T-helper 17 cell (primary cell): ENCODE measurements at places on chromosomes 5 and 9.

DNA sequence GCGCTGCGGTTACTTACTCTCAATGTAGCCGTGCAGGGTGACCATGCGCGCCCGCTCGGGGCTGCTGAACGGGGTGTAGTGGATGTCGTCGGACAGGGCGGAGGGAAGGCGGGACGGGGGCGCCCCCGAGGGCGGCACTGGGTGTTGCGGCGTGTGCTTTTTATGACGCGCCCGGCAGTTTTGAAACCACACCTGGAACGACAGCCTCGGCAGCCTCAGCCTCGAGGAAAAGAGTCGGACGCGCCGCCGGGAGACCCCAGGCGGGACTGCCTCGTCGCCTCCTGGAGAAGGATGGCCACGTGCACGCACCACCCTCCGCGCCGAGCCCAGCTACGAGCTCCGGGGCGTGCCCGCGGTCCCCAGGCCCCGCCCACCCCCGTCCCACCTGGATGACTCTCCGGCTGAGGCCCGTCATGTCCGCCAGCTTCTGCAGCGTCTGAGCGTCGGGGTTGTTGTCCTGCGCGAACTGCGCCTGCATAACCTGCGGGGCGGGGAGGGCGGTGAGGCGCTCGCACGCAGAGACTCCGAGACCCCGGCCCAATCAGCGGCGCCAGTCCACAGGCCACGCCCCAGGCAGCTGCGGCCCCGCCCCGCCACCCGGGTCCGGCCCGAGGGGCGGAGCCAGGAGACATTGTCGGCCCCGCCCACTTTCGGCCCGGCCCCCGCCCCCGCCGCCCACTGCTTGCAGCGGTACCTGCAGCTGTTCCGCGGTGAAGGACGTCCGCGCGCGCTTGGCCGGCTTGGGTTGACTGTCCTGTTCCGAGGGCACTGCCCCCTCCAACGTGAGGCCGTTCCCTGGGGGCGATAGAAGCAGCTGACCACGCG lies 15.0 kb downstream of the LHX6 start:
- peaks cover 24% of the 10 kb centered on the region for H3K4me1 ChIP-seq
- H3K4me3 ChIP-seq, result peak overlapping the region; percentile 81
- peaks cover 8% of the 10 kb centered on the region for H3K36me3 ChIP-seq
- no peak overlapping the region for H3K27ac ChIP-seq
- peaks cover 88% of the 10 kb centered on the region for H3K27me3 ChIP-seq

DNA sequence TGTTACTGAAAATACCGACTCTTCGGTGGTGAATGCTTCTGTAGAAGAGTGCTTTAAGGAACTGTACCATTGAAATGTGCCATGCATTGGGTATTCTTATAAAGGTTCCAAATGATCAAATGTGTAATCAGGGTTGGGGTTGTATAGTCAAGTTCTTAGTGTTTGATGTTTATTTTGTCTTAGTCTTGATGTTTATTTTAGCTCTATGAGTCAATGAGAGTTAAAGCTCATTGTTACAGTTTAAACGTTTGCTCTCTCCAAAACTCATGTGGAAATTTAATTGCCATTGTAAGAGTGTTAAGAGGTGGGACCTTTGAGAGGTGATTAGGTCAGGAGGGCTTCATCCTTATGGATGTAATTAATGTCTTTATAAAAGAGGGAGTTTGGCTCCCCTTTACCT lies 153.0 kb downstream of the FER start:
- no peaks in the 10 kb centered on the region for H3K4me1 ChIP-seq
- no peaks in the 10 kb centered on the region for H3K36me3 ChIP-seq
- H3K4me3 ChIP-seq, result no peak overlapping the region
- H3K27me3 ChIP-seq, result no peaks in the 10 kb centered on the region
- no peak overlapping the region for H3K27ac ChIP-seq

- peaks cover 43% of the 10 kb centered on the region for H3K27me3 ChIP-seq
- no peak for DNase-seq
- no peaks in the 10 kb centered on the region for H3K4me1 ChIP-seq
- no peak overlapping the region for H3K27ac ChIP-seq
- no peaks in the 10 kb centered on the region for H3K36me3 ChIP-seq
Observed at GRCh38 chr5:168992687-168993086, 308.3 kb downstream of the SLIT3 start.

- peaks cover 2% of the 10 kb centered on the region for H3K36me3 ChIP-seq
- H3K4me3 ChIP-seq, result no peak overlapping the region
- peaks cover 3% of the 10 kb centered on the region for H3K4me1 ChIP-seq
- H3K27ac ChIP-seq, result no peak overlapping the region
- no peaks in the 10 kb centered on the region for H3K27me3 ChIP-seq
- no peak for DNase-seq
Observed at GRCh38 chr5:76808141-76808691, 10.6 kb upstream of the F2RL1 start.

DNA sequence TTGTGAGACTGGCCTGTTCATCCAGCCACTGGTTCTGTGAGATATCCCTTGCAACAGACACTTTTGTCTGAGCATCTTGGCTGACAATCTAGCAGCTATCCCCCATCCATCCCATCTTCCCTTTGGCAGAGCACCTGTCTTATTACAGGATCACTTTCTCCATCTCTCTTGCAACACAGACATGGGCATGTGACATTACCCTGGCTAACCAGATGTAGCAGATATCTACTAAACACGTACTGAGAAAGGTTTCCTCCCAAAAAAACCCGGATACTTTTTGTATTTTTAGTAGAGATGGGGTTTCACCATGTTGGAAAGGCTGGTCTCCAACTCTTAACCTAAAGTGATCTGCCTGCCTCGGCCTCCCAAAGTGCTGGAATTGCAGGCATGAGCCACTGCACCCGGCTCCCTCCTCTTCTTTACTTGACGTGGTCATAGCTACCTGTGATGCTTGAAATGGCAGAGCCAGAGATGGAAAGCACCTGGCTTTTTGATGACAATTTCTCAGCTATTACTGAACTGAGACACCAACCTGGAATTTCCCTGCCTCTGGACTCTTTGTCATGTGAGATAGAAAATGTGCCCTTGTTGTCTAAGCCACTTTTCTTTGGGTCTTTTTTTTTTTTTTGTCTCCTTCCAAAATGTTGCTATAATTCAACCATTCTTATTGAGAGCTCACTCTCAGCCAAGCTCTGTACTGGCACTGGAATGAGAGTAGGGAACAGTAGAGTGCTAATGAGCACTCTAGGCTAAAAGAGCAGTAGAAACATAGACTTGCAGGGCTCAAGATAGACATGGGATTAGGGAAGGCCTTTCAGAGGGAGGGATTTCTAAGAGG lies 32.6 kb downstream of the FNBP1 start:
- no peaks in the 10 kb centered on the region for H3K27me3 ChIP-seq
- H3K4me1 ChIP-seq, result peaks cover 41% of the 10 kb centered on the region
- H3K27ac ChIP-seq, result peak overlapping the region; percentile 93
- H3K4me3 ChIP-seq, result peak overlapping the region; percentile 70
- no peaks in the 10 kb centered on the region for H3K36me3 ChIP-seq

DNA sequence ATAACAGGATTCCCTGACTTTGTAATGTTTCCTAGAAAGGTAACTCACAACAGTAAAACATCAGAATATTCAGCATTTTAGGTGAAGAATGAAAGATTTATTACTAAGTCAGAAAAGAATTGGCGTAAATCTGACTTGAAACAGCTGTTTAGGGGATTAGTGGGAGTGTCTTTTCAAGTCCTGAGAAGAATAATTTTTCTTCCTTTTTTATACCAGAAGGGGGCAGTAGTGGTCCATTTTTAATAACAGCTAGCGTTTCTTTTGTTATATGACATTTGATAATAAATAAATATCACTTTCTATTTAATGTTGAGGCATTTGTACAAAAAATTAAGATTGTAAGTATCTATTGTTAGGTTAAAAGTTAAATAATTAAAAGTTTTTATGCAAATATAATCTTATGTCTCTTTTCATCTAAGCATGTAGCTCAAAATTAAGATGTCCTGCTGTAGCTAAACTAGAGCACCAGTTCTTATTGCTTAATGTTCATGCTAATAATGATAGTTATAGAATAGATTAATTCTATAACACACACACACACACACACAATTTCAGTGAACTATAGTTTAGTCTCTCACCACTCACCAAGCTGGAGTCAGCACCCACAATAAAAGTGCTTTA lies 258.7 kb upstream of the ARRDC3 start:
- DNase-seq, result no peak
- no peaks in the 10 kb centered on the region for H3K36me3 ChIP-seq
- no peaks in the 10 kb centered on the region for H3K4me1 ChIP-seq
- no peaks in the 10 kb centered on the region for H3K27me3 ChIP-seq

GRCh38 chr9:3977614-3978112 lies 322.2 kb downstream of the GLIS3 start:
- H3K27me3 ChIP-seq, result peaks cover 33% of the 10 kb centered on the region
- H3K4me1 ChIP-seq, result no peaks in the 10 kb centered on the region
- no peak for DNase-seq
- no peak overlapping the region for H3K27ac ChIP-seq

- H3K27ac ChIP-seq, result no peak overlapping the region
- peaks cover 4% of the 10 kb centered on the region for H3K36me3 ChIP-seq
- H3K4me1 ChIP-seq, result peaks cover 14% of the 10 kb centered on the region
- no peaks in the 10 kb centered on the region for H3K27me3 ChIP-seq
Observed at GRCh38 chr5:52807037-52807436, 19.3 kb downstream of the ITGA1 start.

- peaks cover 2% of the 10 kb centered on the region for H3K4me1 ChIP-seq
- DNase-seq, result no peak
- H3K36me3 ChIP-seq, result peaks cover 3% of the 10 kb centered on the region
- H3K4me3 ChIP-seq, result no peak overlapping the region
- peaks cover 60% of the 10 kb centered on the region for H3K27me3 ChIP-seq
- no peak overlapping the region for H3K27ac ChIP-seq
Observed at GRCh38 chr9:109276469-109277440, 44.1 kb downstream of the EPB41L4B start.
